ENCODE measurements at places on chromosomes 5 and 9.
A peak's percentile ranks its signal among the peaks of the same experiment; 100 is the strongest.

GRCh38 chr9:107976767-107977166, 487.2 kb upstream of the KLF4 start:
- no peak for DNase-seq

DNA sequence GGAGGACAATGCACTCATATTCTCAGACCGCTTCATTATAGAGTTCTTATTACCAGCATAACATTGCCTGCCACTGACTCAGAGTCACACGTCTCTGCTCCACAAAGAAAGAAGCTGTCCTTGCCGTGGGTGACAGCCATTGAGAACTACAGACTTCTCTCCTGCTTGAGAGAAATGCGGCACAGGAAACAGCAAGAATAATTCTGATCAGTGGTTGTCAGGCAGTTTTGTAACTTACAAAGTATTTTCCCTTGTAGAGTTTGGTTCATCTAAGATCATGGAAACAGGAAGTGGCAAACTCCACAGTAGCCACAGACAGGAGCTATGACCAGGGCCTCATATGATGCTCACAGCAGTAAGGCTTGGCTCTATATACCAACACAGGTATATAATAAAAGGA, 47.0 kb downstream of the KCNV2 start:
- no peak for DNase-seq

- DNase-seq, result peak; percentile 90
Measured at GRCh38 chr9:106859957-106860720, 2.8 kb upstream of the ZNF462 start.

DNA sequence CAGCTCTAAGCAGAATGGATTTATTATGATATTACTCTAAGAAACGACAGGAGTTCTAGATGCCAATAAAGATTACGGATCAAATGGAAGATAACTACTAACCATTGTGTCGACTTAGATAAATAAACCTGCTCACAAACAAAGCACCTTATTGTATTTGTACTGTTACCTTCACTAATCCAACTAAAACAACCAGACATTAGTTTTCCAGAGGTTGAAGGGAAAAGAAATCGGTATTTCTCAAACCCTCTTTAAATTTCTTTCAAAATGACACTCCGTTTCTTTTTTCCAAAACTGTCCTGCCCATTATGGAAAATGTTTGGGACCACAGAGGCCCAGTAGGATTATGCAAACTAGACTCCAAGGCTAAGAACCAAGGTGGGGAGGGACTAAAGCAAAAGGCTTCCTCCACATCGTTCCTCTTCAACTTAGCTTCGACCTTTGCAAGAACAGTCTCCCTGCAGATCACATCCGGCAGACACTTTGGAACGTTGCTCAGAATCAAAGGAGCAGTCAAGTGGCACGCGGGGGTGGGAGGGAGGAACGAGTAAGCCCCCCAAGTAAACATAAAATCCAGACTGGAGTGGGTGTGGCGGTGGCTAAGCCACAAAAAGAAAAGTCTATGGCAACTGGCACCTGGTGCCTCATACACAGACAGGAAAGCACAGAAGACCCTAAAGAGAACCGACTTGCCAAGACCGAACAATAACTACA, 2.7 kb downstream of the MLLT3 start:
- DNase-seq, result no peak

- DNase-seq, result peak; percentile 37
Measured at GRCh38 chr9:38437193-38437823, 13.1 kb upstream of the IGFBPL1 start.

DNA sequence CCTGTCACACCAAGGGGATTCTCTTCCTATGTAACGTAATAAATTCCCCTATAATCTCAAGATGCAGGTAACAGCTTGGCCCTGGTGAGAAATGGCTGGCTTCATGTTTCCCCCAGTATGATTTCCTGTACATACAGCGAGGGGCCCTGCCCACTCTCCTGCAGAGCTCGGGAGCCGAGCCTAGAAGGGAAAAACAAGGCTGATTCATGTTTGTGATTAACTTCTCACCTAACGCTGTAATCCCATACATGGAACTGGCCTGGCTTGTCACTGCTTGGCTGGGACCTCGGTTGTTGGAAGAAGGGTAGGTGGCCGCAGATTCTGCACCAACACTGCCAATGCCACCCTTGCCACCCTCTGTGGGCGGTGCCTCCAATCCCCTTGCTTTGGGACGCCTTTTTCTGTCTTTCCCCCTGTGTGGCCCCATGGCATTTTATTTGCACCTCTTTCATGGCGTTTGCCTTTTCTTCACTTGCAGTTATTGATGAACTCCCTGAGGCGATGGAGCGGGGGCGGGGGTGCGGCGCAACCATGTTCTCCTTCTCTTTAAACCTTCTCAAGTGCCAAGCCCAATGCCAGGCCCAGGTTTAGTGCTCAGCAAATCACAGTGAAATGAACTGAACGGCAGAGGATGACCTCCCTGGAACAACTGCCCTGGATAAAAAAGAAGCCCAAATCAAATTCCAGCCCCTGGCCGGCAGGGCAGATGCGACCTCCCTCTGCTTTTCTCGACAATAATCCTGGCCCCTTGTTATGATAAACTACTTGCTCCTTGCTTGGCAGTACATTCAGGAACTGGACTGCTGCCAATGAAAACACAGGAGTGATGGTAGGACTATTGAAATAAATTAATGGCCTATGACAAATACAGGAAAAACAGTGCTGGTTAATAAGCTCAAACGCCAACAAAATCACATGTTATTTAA, 108.1 kb downstream of the TMEM174 start:
- peak; percentile 90 for DNase-seq

DNA sequence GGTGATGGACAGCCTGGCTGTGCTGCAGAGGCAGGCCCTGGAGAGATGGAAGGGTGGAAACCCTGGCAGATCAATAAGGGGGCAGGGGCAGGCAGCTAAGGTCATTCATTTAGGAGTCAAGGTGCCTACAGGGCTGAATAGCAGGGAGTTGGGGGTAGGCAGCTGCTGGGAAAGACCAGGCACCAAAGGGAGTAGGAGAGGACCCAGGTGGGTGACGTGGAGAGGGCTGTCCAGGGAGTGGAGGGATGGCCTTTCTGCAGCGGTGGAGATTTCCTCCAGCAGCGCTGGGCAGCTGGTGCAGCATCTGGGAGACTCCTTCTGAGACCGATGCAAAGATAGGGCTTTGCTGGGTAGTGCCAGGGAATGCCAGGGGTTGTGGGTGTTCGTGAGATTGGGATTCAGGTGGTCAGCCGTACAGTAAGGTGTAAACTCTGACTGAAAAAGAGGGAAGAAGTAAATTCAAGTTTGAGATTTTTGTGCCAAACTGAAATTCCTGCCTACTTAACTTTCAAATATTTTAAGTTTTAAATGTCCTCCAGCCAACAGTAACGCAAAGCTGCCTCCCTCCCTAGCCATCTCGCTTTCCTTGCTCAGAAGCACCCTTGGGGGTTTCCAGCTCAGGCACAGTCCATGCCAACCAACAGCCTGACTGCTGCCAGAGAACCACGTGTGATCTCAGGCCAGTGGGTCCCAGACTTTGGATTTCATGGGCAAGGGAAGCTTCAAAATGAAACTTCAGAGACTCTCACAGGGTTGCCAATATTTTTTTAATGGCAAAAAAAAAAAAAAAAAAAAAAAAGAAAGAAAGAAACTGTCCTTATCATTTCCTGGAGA, 18.6 kb upstream of the ANGPTL2 start:
- no peak for DNase-seq

GRCh38 chr5:74529101-74529500, 111.4 kb downstream of the ENC1 start:
- DNase-seq, result no peak

DNA sequence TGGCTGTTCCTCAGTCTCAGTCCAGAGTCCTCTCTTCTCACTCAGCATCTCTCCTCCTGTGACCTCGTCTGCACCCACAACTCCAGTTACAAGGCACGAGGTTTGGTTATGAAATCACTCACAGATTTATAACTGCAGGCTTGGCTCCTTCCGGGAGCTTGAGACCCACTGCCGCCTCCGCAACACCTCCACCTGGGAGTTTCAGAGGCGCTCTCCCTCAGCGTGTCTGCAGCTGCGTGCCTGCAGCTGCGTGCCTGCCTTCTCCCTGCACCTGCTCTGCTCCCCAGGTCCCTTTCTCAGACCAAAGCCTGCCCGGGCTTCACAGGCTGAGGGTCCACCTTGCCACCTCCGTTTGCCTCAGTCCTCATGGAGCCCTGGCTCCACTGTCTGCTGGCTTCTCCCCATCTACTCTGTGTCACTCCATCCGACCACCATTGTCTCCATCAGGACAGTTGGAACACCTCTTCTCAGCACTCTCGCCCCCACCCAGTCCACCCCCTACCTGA, 51.5 kb downstream of the HRH2 start:
- no peak for DNase-seq

DNA sequence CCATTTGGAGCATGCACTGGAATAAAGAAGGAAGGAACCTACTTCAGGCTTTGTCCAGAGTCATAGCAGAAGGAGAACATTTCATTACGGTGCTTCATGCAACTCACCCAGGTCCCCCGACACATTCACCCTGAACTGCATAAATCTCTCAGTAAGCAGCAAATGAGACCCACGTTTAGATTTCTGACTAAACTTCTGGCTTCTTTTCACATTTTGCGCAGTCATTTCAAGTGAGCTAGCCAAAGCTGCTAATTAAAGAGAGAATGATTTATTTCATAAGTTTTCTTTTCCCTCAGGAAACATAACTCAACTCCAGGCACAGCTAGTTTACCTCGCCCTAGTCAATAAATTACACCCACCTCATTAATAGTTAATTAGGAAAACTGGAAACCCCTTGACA, 88.6 kb upstream of the GAS1 start:
- no peak for DNase-seq

- no peak for DNase-seq
Measured at GRCh38 chr5:7250611-7251010, 145.3 kb upstream of the ADCY2 start.

- DNase-seq, result no peak
Measured at GRCh38 chr5:146015001-146015400, 78.6 kb downstream of the SH3RF2 start.

DNA sequence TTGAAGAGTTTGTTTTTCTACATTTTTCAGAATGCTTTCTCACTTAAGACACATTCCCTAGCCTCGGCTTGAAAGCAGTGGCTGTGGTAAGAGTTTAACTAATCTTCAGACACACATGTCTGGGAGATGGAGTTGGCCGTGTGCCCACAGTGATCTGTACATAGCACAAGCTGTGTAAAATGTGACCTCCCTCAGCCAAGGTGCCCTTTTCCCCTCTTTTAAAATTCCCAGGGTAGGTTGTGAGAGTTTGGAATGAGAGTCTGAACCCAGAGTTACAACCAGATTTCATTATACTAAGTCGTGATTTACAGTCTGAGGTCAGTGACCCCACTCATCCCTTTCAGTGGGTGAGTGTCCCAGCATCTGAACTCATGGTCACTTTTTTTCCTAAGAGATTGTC, 230.4 kb downstream of the DOCK8 start:
- no peak for DNase-seq

- DNase-seq, result no peak
Measured at GRCh38 chr5:79081779-79082178, 12.2 kb downstream of the BHMT2 start.

- DNase-seq, result no peak
Measured at GRCh38 chr5:68711293-68712200, 382.3 kb upstream of the SLC30A5 start.

DNA sequence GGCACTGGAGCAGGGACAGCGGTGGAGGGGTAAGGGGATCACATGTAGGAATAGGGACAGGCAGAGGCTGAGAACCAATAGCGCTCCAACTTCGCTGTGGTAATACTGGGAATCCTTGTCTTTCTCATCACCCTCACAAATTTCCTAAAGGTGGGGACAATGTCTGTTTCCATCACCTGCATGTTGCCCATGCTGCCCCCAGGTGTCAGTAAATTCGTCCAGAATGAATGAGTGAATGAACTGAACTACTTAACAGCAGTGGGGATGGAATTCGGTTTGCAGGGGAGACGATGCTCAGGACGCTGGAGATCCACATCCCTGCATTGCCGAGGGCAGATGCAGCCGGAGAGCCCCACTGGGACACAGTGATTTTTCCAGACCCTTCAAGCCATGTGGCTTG, 129.9 kb downstream of the PDZD2 start:
- DNase-seq, result no peak

- no peak for DNase-seq
Measured at GRCh38 chr9:136295542-136296433, 8.1 kb downstream of the CCDC187 start.

- DNase-seq, result no peak
Measured at GRCh38 chr5:115333164-115333563, 36.7 kb upstream of the CCDC112 start.

GRCh38 chr5:160118349-160119141, 705 bp downstream of the PWWP2A start:
- peak; percentile 36 for DNase-seq

GRCh38 chr5:83433891-83434290, 37.7 kb upstream of the VCAN start:
- DNase-seq, result no peak

DNA sequence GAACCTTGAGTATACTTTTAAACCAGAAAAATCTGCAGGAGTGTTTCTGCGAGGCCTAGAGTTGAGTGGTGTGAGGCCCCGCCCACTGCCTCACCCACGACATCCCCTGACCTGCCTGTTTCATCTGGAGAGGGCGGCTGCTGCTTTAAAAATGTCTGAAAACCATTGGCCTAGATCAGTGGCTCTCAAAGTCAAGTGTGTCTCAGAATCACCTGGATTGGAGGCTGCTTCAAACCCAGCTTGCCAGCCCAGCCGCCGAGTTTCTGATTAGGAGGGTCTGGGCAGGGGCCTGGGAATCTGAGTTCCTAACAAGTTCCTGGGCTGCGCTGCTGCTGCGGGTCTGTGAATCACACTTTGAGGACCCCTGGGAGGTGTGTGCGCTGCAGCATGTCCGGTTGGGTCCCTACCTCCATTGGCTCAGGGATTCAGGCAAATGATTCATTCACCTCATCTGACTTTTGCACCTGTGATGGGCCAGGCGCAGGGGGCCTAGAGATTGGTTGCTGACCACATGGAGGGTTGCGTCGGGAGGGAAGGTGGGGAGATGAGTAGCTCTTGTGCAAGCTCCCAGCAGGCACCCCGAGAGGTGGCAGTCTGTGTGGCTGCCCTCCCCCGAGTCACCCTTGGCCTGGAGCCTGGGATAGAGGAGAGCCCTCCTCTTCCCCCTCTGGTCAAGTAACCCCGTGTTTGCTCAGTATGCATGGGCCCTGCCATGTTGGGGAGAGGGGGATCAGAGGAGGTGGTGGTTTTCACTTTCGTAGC, 27.6 kb upstream of the HMCN2 start:
- DNase-seq, result no peak

DNA sequence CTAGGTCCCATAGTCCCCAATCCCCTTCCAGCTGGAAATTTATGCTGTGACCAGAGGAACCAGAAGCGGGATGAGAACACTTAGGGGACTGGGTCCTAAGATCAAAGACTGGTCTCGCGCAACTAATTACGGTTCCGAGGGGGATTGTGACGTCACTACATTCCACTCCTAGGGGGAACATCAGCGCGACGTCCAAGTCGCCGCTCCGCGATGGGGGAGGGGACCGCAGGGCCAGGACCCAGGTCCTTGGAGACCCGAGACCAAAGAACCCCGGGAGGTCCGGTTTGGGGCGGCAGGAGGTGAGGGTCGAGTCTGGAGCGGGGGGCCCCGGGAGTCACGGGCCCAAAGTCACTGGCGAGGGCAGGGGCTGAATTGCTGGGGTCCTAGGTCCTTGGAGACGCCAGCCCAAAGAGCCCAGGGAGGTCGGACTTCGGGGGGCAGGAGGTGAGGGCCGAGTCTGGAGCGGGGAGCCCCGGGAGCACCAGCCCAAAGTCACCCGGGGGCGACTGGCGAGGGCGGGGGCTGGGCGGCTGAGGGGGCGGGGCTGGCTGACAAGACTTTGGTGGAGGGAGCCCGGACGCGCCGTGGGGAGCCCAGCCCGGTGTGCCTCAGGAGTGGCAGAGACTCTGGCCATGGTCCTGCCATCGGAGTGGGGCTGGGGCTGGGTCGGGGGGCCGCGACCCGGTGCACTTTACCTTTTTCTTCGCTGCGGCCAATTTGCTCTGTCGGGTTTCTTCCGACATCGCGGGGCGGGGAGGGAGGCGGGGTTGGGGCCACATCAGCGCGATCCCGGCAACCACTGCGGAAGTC, at the start of gene GOLGA2:
TSS of gene GOLGA2 (minus strand) at position 810 of the 810 bp plus-strand sequence. CDS start at position 779, 31 bp downstream.
- peak; percentile 80 for DNase-seq
